ENCODE measurements at places on chromosomes 3 and 15.

DNA sequence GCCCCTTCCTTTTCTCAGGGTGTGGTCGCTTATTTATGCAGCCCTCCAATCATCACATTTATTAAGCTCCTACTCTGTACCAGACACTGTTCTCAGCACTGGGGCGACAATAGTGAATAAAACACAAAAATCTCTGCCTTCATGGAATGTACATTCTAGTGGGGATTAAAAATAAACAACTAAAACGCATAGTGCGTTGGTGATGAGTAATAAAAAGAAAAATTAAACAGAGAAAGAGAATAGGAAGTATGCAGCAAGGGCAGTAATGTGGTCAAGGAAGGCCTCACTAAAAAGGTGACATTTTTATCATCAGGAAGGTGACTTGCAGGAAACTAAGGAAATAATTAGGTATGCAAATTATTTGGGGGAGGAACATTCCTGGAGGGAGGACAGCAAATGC lies 5.1 kb downstream of the SLC51B start:
- no peak for DNase-seq

DNA sequence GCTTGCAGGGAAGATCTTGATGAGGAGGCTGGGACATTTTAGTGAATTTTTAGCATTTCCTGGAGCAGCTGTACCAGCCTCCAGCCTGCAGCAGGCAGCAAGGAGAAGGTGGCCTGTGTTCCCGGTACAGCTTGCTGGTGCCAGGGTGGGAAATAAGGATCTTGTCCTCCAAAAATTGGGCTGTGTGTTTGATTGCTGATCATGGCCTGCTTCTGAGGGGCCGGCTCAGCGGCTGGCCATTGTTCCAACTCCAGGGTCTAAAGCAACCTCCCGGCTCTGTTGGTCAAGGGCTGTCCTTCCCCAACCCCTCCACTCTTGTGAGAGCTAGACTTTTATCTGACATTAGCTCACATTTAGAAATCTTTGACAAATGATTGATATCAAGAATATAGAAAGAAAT lies 5.0 kb downstream of the CFAP100 start:
- DNase-seq = no peak

DNA sequence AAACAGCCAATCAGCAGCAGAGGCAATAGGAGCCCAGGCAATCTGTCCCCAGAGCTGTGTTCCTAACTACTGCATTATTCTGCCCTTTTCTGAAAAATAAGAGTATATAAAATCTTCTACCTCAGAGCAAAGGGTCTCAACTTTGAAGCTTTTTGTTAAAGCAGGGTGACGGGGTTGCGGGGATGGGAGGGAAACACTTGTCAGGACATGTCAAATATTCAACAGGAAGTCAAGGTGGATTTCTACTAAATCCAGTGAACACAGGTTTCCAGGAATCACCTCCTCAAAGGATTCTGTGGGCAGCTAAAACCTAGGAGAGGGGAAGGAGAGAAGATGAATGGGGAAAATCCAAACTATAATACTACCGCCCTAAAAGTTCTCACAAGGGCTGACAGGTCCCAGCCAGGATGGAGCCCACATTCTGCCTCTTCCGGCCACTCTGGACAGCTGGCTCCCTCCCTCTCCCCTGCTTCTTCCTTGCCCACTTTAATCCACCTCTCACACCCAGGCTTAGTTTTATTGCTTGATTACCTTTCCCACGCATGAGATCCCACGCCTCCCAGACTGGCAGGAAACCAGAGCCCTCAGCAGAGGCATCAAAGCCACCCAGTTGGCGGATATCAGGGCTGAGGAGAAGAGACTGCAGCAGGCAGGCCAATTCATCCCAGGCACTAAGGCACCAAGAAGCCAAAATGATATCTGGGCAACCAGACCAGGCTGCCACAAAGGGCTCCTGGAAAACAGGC lies 77.2 kb downstream of the OSBPL10 start:
- DNase-seq = peak; percentile 36

DNA sequence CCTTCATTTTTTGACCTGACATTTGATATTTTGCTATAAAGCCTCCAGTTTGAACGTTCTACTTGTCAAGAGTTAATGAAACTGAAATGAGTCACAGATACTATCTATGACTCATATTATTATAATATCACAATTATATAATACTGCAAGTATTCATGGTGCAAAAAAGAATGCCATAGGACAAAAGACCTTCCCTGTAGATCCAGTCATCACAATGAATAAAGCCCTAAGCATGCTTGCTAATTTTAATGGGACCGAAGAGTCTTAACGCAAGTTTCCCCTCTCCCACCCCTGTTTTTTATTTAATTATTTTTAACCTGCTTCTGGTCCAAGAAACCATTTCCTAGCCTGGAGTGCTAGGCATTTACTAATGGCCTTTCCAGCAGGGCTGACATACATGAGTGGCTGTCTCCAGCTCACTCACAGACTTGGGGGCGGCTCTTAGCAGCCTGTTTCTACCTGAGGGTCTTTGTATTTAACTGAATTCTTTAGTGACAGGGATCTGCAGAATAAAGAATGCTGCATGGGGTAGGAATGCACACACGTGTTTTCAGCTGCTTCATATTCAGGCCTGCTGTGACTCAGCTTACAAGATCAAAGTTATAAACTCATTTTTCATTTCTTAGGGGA lies 61.2 kb downstream of the THBS1 start:
- DNase-seq = peak; percentile 58

DNA sequence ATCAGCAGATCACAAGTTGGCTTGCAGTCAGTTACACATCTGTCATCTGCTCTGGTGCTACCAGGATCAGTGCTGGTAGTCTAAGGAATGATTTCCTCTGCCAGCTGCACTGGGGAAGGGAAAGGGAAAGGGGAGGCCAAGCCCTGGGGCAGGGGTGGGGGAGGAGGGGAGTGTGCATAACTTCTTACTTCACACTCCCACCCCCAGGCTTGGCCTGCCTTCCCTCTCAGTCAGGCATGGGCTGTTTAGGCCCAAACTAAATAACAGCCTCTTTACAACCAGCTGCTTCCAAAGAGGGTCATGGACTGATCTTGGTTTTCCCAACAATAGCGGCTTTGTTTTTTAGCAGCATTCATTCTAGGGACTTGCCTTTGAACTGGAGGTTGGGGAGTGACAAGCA lies 86.1 kb upstream of the PSMD6 start:
- peak; percentile 18 for DNase-seq

GRCh38 chr15:40906991-40907802 lies 12.9 kb downstream of the VPS18 start:
- no peak for DNase-seq

DNA sequence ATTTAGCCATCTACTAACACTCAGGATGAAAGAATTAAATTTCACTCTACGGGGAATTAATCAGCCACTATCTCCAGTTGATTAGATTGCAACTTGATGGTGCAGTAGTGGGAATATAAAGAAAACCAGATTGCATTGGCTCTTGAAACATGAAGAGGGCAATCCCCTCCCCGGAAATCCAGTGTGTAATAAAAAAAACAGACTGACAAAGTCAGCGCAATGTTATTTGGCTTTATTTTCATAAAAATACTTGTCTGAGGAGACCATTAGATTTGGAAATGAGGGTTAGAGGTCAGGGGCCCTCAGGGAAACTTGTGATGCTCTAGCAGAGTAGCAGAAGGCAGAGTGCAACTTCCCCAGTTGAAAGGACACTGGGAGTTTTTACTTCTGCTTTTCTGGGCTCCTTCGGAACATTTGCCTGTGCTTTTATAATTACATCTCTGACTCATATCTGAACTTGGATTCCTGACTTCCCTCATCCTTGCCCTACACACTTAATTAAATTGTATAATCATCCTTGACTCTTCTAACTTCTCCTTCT lies 326.8 kb downstream of the TUSC7 start:
- peak; percentile 14 for DNase-seq

DNA sequence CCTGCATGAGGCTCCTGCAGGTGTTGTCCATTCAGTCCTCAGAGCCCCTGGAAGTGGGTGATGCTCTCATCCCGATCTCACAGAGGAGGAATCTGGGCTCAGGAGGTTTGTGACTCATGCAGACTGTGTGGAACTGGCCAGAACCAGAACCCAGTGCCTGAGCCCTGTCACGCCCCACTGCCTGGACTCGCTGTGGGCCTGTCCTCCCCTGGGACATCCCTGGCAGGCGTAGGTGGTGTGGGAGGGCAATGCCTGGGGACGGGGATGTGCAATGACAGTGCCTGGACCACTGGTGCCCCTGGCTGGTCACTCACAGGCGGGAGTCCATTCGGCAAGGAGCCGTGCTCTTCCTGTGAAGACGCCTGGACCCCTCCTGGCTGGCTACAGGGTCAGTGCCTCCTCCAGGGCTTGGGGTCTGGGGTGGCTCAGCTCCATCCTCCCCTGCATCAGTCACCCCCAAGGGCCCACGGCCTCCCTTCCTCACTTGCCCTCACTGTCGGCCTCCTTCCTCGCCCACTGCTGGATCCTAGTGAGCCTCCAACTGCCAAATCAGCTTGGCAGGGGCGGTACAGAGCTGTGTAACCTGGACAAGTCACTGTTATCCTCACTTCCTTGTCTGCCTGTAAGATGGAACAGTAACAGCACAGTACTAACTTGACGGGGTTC lies 14.9 kb downstream of the PSTPIP1 start:
- DNase-seq = no peak

DNA sequence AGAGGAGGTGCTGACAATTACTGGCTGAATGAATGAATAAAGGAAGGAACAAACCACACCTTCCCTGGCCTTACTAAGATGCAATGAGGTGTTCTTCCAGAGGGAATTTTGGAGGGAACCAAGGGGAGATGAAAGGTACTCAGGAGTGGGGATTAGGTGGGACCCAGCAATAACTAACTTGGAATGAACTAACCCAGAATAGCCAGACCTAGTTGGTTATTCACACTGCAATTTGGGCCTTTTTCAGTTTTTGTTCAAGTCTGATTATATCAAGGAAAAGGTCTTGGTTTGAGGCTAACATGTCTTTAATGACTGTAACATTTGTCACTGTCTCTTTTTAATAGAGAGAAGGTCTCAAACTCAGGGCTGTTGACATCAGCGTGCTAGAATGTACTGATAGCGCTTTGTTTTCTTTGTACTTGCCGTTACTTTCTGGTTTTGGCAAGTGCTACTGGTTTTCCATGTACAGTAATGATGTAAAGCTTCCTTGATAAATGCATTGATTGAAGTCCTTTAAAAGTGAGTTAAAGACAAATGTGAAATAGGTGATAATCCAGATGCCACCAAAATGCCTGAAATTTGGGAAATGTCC lies 3.2 kb upstream of the PLXND1 start:
- DNase-seq = no peak

GRCh38 chr15:37140531-37141058 lies 40.2 kb upstream of the MEIS2 start:
- DNase-seq = peak; percentile 26

DNA sequence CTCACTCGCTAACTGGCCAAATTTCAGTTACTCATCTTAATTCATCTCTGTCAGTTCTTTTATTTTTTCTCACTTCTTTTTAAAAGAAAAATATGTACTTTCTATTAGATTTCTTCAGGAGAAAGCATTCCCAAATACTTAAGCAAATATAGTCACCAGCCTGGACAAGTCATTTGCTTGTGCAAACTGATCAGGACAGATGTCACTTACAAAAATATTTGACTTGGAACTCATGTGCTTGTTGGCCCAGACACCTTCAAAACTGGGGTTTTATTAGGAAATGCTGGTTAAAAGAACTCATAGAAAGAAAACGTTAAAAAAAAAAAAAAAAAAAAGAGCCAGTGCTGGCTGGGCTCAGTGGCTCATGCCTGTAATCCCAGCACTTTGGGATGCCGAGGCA lies 31.3 kb upstream of the FOXP1 start:
- no peak for DNase-seq

- DNase-seq = no peak
These were observed 81.2 kb downstream of the MDFIC2 start for GRCh38 chr3:70231266-70231701.

DNA sequence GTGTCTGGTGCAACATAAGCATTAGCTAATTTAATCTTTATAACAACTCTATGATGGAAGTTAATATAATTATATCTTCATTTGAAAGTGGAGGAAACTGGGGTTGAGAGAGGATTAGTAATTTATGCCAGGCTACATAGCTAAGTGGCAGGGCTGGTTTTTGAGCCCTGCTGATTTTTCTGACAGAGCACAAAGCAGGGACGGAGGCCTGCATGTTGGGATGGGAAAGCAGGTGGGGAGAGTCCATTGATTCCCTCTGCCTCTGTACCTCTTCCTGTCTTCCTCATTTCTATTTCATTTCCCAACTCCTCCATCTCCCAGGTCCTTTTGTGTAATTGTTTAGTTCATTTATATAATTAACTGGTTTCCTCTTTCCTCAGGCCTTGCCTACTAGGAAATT lies 251.6 kb upstream of the ZPLD1 start:
- no peak for DNase-seq

DNA sequence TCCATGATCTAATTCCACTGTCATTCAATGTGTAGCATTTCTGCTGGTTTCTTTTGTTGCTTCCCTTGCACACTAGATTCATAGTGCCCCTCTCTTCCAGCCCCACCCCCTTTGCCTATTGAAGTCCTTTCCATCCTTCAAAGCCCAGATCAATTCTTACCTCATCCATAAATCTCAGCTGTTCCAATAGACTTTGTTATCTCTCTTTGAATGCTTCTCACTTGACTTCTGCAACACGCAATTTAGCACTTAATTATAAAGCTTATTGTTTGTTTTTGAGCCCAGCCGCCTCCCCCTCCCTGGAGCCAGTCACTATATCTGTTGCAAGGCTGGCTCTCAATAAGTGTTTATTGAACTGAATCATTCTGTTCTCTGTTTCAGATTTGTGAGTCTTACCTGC lies 174.6 kb upstream of the TBL1XR1 start:
- no peak for DNase-seq

DNA sequence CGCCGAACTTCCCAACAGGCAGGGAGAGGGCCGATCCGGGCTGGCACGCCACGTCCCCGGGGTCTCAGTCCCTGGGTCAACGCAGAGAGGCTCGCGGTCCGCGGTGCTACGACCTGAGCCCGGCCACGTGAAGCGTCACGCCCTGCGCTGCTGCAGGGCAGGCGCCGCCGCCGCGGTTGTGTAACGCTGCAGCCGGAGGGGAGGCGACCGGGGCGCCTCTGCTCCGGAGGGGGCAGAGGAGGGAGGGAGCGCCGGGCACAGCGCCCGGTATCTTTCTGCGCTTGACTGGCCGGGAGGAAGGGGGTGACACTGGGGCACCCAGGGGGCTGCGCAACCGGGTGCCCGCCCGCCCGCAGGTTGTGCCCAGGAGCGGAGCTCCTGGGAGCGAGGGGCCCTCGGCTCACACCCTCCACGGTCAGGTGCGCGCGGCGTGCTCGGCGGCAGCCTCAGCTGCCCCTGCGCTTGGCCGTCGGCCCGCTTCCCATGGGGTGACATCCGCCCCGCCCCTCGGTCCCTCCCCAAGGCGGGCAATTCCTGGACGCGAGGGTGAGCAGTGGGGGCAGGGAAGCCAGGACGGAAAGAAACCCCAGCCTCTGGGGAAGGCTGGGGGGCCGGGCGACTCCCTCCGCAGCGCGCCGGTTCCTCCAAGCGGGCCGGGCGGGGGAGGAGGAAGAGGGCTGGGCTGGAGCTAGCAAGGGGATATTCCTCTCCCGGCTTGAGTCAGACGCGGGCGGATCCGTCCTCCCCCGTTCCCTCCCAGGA lies 852 bp upstream of the BHLHE40 start:
- peak; percentile 98 for DNase-seq

GRCh38 chr15:69389426-69389825 lies 24.7 kb upstream of the KIF23 start:
- DNase-seq = no peak
